CD4-positive, alpha-beta memory T cell (primary cell): ENCODE measurements at places on chromosomes 7 and 10. TPM values are rescaled to one million over a fixed set of nuclear protein-coding genes. Genes with fewer than 3 reads are reported as not detected.

DNA sequence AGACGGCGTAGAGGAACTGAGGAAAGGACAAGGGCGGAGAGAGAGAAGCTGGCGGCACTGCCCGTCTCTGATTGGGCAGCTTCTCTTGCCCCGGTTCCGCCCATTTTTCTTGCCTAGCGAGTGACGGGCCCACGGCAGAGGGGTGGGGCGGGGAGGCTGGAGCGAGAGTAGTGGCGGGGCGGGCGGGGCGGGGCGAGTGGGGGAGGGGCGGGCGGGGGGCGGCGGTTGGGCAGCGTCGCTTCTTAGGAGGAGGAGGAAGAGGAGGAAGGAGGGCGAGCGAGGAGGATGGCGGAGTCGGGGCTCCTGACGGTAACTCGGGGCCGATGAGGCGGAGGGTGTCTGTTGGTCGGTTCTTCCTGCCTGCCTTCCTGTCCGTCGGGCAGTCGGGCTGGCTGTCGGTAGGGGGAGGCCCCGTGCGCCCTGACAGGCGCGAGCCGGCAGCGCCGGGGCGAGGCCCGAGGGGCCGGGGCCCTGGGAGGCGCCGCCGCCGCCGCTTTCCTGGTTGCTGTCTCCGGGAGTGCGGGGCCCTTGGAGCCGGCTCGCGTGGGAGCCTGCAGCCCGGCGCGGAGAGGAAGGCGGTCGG lies at the start of gene SHOC2:
Gene SHOC2 (plus strand): TSS at position 256 of the 583 bp plus-strand sequence. CDS start 44,755 bp downstream, outside the sequence.
- peak; percentile 99 for DNase-seq

GRCh38 chr7:148035950-148036349 lies 554.6 kb upstream of the C7orf33 start:
- DNase-seq: no peak

DNA sequence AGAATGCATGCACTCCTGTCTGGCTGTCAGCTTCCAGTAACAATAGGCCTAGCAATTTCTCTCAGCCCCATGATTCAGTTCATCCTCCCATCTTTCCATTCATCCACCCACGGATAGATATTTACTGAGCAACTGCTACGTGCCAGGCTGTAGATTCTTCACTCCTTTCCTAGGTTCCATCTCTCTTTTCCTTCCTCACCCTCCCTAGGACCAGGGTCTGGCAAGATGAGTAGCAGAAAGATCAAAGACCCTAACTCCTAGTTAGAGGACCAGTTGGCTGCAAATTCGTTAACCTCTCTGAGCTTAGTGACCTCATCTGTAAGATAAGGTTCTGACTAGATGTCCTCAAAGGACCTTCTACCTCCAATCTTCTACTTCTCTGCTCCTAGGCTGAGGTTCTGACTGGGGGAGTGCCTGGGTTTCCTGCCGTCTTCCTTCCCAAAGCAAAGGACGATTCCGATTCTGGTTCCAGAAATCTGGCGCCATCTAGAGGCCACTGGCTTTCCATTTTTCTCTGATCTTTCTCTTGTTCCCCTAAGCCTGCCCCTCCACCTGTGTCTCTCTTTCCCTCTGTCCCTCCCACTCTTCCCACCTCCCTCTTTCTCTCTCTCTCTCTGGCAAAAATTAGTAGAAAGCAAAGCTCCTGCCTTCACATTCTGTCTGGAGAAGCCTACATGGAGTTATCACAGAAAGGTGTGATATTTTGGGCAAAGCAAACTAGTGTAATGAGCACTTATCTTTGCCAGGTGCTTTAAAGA lies 26.2 kb downstream of the TBATA start:
- peak; percentile 43 for DNase-seq

DNA sequence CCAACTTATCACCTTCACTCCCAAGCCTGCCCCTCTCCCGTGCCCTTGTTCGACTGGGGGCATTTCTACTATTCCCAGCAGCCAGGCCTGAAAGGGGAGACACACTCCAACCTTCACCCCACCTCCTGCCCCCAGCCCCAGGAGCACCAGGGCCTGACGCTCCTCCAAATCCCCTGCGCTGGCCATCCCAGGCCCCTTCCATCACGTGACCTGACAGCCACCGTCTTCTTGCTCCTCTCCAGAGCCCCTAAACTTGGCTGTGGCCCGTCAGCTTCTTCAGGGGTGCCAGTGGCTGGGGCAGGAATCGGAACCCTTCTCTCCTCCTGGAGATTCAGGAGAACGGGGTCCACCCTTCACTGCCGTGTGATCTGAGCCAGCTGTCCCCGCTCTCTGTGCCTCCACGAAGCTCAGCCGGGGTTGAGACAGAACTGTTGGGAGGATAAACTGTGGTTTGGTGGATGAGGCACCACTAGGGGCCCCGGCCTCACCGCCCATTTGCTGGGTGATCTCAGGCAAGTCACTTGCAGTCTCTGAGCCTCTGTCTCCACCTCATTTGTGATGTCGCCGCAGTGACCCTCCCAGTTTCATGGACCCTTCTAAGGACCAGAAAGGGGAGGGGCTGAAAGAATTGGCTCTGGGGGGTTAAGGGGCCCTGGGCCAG lies 91.0 kb downstream of the MYL10 start:
- no peak for DNase-seq

- no peak for DNase-seq
Measured at GRCh38 chr7:116277070-116277469, 66.7 kb downstream of the TES start.

GRCh38 chr7:121178869-121179497 lies 149.8 kb upstream of the WNT16 start:
- no peak for DNase-seq

GRCh38 chr10:46557319-46558121 lies 1.1 kb upstream of the GPRIN2 start:
- no peak for DNase-seq

DNA sequence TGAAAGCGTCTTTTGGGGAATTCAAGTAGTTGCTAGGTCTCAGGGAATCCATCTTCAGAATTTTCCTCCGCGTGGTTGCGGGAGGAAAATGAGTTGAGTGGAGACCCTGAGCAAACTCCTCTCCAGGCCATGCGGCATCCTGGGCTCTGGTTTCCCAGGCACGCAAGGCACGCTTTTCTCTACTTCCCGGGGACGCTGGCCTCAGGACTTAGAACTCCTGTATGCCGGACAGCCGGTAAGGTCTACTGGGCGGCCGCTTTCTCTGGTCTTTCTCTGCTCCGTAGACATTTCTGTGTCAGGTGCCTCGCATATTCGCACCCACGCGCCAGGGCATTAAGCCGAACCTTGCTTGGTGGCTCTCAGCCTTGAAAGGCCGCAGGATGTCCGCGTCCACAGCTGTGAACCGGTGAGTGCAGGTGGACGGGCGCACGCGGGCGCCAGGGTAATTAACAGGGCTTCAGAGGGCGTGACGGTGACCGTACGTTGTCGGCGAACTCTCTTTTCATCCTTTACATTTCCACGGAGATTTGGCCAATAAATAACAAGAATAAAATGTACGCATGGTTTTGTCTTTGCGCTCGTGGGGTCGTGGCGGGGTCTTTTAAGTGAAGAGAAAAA lies 992 bp upstream of the RBM20 start:
- no peak for DNase-seq

The PRRT4 gene
- 0.58 TPM for total RNA-seq

The CALN1 gene
- not detected for total RNA-seq

DNA sequence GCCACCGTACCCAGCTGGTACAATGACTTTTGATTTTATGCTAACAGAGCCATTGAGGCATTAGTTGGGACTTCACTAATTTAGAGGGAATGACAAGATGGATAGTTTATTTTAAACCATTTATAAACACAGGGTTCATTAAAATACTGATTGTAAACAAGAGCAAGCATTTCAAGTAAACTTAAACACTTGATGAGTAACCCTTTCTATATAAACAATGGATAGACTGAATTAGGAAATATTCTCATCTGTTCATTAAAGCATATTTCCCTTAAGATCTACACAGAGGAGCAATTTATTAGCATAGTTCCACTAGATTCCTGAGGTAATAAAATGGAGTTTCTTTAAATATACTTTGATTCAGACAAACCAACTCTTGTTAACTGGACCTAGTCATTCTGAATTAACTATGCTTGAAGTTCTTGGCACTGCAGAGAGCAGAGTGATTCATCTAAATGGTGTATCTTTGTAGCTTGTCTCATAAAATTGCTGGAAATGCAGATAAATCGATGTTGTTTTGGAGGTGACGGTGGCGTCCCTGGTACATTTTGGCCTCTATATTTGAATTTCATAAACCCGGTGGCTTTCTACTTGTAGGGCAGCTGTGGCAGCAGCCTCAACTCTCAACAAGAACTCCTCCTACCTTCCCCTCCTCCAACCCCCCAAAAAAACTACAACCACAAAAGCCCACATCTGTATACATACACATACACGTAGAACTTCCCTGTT lies 15.4 kb upstream of the VDAC2 start:
- DNase-seq: no peak

The PLA2G12B gene
- not detected for total RNA-seq

- DNase-seq: no peak
Measured at GRCh38 chr7:24942226-24942625, 37.8 kb downstream of the OSBPL3 start.

The OPALIN gene
- not detected for total RNA-seq

The OR2A5 gene
- not detected for total RNA-seq

The PTN gene
- total RNA-seq: not detected

The TAC1 gene
- total RNA-seq: not detected

GRCh38 chr7:101538596-101539459 lies 90.3 kb downstream of the MYL10 start:
- DNase-seq: peak; percentile 20

DNA sequence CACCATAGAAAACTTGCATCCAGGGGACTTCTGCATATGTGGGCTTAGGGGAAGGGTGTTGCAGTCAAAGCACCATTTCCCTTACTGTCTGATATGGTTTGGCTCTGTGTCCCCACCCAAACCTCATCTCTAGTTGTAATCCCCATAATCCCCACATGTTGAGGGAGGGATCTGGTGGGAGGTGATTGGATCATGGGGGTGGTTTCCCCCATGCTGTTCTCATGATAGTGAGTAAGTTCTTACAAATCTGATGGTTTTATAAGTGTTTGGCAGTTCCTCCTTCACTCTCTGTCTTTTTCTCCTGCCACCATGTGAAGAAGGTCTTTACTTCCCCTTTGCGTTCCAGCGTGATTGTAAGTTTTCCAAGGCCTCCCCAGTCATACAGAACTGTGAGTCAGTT lies 177.4 kb downstream of the ADK start:
- DNase-seq: no peak

DNA sequence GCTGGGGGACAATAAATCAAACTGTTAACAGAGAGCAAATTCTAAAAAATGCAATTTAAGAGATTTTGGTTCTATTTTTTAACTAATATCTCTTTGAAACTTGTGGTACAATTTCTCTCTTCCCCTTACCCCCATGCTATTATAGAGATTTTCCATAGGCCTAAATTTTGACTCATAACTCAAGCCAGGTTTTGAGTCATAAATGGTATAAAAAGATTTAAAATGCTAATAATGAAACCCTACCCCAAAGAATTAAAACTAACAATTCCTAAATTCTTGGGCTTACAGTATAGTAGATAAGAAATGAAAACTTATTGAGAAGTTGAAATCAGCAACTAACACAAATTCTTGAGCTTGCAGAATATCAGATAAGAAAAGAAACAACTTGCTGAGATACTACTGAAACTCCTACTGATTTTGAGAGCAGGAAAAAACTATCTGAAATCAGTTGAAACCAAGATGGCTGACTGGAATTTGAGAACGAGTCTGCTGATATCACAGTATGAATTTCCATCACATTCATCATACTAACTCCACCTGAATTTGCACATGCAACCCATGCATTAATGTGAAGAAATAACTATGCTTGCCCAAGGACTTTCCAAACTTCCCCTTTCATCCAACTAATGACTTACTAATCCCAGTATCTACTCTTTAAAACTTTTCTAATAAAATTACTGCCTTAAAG lies 36.3 kb downstream of the POT1 start:
- DNase-seq: no peak

DNA sequence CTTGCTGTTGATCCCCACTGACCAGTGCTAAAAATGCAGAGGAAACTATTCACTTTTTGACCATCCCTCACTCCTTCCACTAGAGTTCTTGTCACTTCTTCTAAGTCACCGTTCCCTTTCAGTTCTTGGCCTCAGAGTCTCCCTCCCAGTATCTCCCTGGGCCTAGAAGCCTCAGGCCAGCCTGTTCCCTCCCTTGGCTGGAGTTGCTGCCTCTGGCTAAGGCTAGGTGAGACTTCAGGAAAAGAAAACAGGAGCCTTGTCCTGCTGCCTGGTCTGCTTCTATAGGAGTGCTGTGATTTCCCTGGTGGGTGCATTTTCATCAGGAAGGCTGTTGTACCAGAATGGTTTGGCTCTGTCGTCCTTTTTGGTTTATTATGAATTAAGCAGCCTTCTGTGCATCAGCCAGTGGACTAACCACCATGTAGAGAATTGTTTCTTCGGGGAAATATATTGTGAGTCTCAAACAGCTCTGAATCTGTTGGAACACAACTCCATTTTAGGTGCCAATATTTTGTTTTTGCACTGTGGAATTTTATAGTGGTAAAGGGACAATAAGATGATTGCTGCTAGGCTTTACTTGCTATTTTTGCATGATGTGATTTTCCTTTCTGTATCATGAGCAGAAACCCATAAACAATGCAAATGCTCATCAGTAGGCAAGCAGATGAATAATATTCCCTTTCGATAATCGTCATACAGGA lies 233.4 kb upstream of the FZD1 start:
- no peak for DNase-seq

The ZP3 gene
- 2.8 TPM for total RNA-seq

DNA sequence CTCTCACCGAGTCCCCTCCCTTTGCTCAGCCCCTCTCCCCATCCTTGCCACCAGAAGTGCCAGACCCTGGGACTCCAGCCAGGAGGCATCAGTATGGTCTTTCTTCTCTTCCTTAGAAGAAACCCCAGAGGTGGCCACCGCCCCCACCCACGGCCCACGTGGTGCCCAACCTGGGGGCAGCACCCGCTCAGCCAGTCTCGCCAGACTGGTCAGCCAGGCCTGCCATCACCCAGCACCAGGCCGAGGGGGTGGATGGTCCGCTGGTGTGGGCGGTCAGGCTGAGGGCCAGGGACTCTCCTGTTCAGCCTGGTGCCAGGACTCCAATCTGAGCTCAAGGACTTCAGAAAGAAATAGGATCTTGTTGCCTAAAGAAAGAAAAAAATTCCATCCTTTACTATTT lies 5.8 kb upstream of the CLDN4 start:
- DNase-seq: no peak

GRCh38 chr7:54729107-54729506 lies 29.9 kb downstream of the SEC61G start:
- DNase-seq: no peak
